Stimulated activated naive CD4-positive, alpha-beta T cell (primary cell): ENCODE measurements at places on chromosomes 1 and 21.

DNA sequence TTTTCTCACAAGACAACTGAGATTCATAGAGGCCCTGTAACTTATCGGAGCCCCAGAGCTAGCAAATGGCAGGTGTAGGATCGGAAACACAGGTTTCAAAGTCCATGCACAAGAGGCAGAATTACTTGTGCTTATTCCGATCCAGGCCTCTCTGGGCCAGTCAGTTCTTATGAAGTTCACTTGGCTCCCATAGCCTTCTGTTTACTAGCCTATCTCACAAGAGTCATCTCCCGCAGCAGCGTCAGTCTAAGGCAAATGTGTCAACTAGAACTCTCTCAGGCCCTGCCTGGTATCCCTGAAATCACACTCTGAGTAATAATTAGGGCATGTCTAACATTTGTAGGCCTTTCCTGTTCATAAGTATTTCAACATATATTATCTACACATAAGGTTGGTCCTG is 43.3 kb downstream of the PHC2 start:
- no peak for DNase-seq

DNA sequence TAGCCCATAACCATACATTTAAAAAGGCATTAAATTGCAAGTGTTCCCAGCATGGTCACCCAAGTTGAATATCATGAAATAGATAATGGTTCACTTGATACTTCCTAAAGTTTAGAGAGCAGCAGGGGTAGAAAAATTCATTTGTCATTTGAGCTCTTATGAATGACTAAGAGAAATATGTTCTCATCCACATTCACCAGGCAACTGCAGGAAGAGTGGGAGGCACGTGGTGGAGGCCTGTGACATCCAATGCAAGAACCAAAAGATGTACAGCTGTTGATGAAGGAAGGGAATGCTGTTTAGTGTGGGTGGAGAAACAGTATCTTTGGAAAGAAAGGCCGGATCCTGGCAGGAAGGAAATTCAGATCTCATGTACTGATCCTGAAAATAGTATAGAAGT is 473.1 kb downstream of the ADGRL2 start:
- DNase-seq: no peak

DNA sequence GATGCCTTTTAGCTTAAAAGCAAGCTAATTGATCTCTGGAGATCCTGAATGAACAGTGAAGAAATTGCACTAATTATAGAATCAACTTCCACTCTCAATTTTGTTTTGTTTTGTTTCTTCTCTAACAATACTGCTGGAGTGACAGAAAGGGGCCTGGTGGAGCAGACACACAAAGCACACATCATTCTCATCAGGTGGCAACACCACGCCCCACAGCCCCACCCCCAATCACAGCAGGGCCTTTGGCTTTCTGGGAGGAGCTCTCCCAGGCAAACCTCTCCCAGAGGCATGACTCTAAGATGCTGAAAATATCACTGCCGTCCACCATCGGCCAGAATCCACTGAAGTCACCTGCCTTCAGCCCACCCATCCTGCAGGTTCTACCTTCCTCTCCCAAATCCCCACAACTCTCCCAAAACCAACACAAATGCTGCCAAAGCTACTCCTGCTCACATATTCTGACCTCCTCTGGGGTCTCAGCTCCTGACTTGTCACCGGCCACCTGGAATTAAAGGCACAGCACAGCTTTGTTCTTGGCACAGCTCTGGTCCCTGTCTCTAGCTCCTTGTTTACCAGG is 120.7 kb downstream of the GRIK3 start:
- no peak for DNase-seq

DNA sequence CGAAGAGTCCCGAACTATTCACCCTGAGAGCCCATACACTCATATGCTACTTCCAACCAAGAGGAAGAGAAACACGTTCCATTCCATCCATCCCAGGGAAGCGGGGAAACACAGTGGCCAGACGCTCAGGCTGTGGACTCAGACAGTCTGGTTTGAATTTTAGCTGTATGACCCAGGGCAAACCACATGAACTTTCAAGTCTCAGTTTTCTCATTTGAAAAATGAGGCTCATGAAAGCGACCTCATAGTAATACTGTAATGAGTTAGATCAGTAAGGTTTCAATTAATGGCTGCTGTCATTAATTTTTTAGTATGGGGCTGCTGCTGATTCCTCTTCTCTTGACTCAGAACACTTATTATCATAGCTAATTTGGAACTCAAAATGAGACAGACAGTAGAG is 1.5 kb downstream of the FCRL4 start:
- DNase-seq: no peak

DNA sequence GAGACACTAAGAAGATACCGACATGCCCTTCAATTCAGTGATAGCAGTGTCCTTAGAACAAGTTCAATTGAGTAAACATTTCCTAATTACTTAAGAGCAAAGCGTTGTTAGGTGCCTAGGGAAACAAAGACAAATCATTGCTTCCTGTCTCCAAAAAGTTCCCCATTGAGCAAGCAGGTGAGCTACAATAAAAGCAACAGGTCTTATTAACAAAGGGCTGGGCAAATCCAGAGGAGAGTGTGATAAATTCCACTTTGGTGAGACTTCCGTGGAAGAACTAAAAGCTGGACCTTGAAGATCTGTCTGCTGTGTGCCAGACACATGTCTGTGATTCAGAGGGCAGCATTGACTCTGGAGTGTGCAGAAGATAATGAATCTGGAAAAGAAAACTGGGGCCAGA is 1.9 kb upstream of the TUT4 start:
- no peak for DNase-seq

DNA sequence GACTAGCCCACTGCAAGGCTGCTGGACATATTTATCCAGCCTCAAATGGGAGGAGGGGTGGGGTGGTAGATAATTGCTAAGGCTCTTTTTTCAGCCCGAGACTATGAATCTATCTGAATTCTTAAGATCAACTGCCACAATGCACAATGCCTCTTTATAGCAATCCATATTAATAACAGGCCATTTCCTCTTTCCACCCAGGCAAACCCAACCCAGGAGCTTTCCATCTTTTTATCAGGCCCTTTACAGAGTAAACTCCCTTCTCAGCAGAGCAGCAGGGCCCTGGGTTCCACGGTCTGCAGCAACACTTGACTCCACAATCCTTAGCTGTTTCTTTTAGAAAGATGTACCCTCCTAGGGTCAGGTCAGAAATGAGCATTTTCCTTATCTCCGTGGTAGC is 806 bp downstream of the DDOST start:
- no peak for DNase-seq

- DNase-seq: no peak
These were observed 137.3 kb downstream of the PGBD5 start for GRCh38 chr1:230288641-230289349.

- no peak for DNase-seq
These were observed 327.8 kb upstream of the FMN2 start for GRCh38 chr1:239763850-239764249.

GRCh38 chr1:21559788-21560567 is 50.8 kb downstream of the ALPL start:
- DNase-seq: no peak

DNA sequence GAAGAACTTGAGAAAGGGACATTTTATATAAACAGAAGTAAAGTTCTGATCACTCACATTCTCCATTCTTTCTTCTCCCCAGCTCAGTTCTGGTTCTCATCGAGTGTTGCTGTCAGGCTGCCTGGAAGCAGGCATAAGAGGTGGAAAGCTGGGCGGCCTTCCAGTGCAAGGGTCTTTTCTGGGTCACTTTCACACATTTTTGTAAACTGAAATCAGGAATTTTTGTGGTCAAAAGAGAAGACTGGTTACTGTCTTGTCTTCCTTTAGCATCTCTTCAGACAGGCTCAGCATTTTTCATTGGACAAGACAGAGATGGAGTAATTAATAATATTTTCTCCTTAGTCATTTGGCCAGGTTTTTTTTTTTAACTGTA is 93.7 kb downstream of the CTH start:
- no peak for DNase-seq

DNA sequence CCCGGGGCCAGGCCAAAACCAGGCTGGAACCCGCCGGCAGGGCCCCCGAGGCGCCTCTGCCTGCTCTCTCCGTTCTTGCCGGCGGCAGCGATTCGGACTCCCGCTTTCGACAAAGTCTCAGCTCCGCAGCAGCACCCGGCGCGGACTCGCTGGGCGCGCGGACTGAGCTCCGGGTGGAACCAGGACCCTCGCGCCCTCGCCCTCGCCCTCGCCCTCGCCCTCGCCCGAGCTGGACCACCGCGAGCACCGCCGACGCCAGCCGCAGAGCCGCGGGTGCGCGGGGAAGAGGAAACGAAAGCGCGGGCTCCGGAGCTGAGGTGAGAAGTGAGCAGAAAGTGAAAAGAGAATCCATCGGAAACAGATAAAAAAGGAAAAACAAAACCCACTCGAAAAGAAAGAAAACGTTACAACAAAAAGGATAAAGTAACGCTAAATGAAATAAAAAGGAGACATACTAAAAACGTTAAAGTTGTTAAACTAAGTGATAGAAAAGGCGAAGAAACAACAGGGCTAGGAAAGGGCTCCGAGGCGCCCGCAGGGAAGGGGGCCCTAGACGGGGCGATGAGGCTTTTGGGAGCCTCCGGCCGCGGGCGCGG is 64.9 kb downstream of the MEF2D start:
- DNase-seq: peak; percentile 14

DNA sequence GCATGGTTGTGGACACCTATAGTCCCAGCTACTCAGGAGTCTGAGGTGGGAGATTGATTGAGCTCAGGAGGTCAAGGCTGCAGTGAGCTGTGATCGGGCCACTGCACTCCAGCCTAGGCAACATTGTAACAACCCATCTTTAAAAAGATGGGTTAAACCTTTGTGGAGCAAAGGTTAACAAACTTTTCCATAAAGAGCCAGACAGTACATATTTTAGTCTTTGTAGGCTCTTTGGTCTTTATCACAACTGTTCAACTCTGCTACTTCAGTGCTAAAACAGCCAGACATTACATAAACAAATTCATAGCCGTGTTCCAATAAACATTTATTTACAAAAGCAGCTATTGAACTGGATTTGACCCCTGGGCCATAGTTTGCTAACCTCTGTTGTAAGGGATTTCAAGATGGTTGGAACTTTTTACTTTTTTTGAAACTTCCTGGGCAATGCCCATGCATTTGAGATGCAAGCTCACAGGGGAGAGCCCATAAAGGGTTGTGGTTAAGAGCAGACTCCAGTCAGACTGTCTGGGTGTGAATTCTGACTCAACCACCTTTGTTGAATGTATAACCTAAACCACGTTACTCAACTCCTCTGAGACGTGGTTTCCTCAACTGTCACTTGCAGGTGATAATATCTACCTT is 10.8 kb downstream of the INAVA start:
- no peak for DNase-seq

- DNase-seq: no peak
These were observed 83.9 kb downstream of the TRABD2B start for GRCh38 chr1:47913225-47913823.

DNA sequence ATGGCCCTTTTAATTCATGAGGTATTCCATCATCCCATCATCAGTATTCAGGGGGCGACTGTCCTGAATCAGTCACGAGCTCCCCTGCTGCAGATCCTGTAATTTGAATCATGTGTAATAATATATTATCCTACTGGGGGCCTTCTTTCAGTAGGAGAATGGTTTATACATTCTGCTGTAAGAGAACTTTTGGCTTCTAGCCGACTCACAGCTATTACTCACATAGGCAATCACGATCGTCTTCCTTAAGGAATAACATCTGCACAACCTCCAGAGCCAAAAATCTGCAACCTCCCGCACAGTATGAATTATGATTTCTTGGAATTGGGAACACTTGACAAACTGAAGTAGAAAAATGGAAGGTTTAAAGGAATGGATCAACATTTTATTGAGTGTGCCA is 343.0 kb downstream of the USP25 start:
- DNase-seq: no peak

DNA sequence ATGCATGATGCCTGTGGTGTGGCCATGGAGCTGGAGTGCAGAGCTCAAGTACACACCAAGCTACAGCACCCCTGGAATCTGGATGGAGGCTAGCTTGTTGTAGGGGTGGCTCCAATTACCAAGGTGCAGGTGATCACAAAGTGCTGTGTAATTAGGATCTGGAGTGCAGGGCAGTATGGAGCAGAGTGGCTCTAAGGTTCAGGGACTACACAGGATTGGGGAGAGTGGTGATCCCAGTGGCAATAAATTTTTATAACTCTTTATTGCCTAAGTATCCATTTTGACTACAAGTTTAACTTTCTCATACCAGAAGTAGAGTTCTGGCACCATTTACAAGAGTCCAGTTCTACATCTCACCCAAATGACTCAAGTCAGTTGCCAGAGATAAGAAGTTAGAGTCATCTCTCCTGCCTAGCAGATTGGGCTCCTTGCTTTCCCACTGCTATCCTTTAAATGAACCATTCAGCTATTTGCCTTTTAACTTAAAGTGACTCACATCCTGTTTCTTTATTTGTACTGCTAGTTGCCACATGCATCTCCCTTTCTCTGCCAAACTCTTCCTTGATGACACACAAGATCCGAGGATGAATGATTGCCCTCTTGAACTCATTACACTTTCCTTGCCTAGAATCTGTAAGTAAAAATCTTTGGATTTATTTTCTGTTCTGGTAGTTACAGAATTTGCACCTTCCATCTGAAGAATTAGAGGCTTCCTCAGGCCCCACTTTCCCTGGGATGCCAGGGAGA is 427.2 kb downstream of the KCNT2 start:
- DNase-seq: no peak

GRCh38 chr1:17643861-17644703 is 104.6 kb downstream of the ARHGEF10L start:
- DNase-seq: no peak

- DNase-seq: no peak
These were observed 42.3 kb upstream of the NFASC start for GRCh38 chr1:204828352-204828850.

- DNase-seq: no peak
These were observed 176.2 kb downstream of the PCP4 start for GRCh38 chr21:40043423-40043822.

DNA sequence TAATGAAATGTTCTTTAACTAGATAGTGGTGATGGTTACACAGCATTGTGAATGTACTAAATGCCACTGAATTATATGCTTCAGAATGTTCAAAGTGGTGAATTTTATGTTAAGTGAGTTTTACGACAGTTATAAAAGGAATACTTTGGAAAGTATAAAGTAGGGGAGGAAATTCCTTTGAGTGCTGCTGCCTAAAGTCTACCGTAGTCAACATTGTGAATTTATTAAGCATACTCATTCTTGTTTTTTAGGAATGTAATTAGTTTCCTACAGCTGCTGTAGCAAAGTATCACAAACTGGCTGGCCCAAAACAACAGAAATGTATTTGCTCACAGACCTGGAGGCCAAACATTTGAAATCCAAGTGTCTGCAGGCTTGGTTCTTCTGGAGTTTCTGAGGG is 73.0 kb downstream of the SWT1 start:
- DNase-seq: no peak

GRCh38 chr1:162276493-162276892 is 100.2 kb downstream of the SPATA46 start:
- no peak for DNase-seq

DNA sequence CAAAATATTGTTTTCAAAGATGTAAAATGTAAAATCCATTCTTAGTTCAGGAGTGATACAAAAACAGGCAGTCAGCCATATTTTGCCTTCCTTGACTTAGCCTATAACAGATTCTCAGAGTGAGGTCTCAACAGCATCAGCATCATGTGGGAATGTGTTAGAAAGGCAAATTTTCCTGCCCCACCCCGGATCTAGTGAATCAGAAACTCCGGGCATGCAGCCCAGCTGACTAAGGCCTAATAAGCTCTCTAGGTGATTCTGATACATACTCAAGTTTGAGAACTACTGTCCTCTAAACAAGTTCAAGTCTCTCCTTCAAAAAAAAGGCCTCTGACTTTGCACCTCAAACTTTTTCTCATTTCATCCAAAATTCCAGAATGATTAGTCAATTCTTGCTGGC is 46.9 kb upstream of the PRRC2C start:
- no peak for DNase-seq

- no peak for DNase-seq
These were observed 102.8 kb downstream of the GDAP2 start for GRCh38 chr1:117826540-117827078.
